ENCODE measurements at places on chromosomes 4 and X.

DNA sequence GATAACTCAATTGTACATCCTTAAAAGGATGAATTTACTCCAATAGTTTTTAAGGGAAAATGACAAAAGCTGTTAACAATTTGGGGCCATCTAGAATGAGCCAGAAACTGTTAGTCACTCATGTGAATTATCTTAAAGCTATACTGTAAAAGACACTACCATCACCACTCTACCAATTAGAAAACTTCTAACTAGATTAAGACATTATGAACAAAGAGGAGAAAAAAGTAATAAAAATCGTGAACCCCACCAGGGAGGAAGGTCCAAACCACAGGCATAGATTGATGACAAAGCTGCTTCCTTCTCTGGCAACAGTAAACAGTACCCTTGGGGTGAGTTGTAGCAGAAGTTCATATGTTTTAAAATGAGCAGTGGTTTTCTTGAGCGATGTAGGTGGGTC lies 106.1 kb downstream of the PDGFC start:
- DNase-seq = peak; percentile 32

GRCh38 chrX:11970578-11971359 lies 167.5 kb upstream of the FRMPD4 start:
- DNase-seq = no peak

GRCh38 chr4:9861561-9861960 lies 80.1 kb downstream of the DRD5 start:
- DNase-seq = no peak

DNA sequence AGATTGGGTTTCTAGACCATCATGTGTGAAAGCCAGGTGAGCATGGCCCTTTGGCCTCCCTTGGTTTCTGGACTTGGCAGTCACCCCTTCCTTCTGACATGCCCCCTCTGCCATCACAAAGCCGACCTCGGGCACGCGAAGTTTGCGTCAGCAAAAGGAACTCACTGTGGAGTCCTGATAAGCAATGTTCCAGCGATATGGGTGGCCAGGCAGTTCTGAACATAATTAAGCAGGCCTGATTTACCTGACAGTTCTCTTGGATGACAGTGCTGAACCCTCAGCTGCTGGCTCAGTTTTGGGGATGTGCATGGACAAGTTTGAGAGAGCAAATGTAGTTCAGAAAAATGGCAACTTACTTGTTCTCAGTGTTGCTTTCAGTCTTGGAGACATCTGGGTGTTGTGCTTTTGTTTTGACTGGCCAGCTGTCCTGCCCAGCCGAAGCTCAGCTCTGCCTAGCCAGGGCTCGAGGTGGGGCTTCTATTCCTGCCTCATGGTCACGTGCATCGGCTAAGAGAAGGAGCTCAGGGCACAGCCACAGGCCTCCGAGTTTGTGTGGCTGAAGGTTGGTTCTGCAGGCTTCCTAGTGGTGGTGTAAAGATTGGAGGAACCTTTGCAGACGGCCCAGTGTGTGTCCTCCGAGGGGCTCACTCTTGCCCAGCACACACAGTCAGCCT lies 78.3 kb downstream of the CLDN34 start:
- DNase-seq = no peak

DNA sequence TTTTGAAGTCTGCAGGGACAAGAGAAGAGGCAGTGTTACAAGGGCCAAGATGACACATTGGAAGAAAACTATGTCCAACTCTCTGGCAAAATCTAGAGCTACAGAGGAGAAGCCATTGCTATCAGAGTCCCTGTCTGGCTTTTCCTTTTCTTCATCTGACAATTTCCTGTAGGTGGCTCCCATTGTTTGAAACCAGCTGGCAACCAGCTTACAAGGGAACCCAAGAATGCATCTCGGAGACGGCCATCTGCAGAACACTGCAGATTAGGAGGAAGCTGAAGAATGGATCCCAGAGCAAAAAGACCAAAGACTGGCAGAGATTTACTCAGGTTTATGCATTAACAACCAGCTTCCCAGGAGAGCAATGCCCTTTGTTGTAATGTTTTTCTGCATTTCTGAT lies 216.2 kb upstream of the CTSO start:
- no peak for DNase-seq

DNA sequence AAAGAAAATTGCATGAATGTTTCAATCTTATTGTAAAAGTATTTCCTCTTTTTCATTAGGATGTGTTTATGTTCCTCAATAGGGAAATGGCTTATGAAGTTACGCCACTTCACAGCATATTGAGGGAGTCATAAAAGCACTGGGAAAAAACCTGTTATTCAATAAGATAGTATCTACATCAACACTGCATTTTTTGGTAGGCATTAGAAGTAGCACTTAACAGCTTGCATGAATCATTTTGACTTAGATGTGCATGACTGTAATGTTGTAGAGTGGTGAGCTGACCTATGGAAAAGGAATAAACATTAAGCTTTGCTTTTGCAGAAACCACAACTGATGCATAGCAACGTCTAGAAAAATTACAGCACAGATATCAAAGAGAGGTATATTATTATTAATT lies 111.2 kb upstream of the GRXCR1 start:
- no peak for DNase-seq

- no peak for DNase-seq
Observed at GRCh38 chr4:48331577-48332330, 9.6 kb upstream of the SLAIN2 start.

DNA sequence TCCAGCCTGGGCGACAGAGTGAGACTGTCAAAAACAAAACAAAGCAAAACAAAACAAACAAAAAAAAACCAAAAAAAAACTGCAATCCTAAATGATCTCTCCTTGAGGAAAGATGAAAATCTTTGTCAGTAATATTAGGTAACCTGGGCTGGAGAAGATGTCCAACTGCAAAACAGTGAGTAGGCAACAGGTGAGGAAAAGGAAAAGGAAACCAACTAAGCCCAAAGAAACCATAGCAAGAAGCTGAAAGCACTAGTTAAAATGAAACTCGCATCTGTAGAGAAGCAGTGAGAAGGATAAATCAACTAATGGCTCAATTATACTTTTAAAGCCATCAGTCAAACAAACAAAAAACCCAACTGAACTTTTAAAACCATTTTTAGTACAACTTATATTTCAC lies 54.2 kb downstream of the ENOX2 start:
- DNase-seq = no peak

GRCh38 chrX:80316526-80316925 lies 103.7 kb upstream of the TENT5D start:
- DNase-seq = no peak

DNA sequence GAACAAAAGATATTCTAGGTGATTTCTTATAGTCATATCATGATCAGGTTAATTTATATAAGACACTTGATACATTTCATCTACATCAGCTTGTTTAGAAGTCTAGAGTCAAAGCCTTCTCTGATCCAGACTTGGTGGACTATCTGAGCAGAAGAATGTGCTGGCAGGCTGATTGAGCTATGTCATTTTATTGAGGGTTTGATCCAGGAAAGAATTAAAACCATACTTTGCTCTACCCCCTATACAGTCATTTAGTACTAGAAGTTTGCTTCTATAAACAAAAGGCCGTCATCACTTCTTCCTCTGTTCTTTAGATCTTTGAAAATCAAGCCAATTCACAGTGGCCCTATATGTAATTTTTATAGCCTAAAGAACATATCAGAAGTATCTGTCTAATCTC lies 173.1 kb upstream of the PITX2 start:
- no peak for DNase-seq

GRCh38 chr4:121457278-121457875 lies 76.6 kb upstream of the QRFPR start:
- no peak for DNase-seq

DNA sequence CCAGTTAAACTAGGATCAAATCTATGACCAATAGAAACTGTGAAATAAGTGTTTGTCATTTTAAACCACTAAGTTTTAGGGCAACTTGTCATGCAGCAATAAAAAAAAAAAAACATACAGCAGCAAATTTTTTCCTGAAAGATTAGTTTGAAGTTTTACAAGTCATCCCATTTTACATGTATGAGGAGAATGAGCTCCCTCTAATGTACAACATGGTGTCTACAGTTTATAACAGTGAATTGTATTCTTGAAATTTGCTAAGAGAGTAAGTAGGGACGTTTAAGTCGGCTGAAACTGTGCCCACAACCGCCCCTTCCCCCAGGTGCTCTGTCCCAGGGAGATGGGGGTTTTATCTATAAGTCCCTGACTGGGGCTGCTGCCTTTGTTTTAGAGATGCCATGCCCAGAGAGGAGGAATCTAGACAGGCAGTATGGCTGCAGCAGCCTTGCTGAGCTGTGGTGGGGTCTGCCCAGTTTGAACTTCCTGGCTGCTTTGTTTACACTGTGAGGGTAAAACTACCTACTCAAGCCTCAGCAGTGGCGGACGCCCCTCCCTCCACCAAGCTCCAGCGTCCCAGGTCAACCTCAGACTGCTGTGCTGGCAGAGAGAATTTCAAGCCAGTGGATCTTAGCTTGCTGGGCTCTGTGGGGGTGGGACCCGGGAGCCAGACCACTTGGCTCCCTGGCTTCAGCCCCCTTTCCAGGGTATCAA lies 499.3 kb upstream of the CT83 start:
- DNase-seq = peak; percentile 29

Measured in Kasumi-1 (cell line).